ENCODE measurements at places on chromosomes 12 and 14.

GRCh38 chr12:50665609-50666008 is 98.3 kb upstream of the ATF1 start:
- DNase-seq = no peak

DNA sequence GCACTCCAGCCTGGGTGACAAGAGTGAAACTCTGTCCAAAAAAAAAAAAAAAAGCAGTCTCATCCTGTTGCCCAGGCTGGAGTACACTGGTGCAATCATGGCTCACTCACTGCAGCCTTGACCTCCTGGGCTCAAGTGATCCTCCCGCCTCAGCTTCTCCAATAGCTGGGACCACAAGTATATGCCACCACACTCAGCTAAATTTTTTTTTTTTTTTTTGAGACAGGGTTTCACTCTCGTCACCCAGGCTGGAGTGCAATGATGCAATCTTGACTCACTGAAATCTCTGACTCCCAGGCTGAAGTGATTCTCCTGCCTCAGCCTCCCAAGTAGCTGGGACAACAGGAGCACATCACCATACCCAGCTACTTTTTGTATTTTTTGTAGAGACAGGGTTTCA is 5.2 kb upstream of the CNPY2 start:
- no peak for DNase-seq

DNA sequence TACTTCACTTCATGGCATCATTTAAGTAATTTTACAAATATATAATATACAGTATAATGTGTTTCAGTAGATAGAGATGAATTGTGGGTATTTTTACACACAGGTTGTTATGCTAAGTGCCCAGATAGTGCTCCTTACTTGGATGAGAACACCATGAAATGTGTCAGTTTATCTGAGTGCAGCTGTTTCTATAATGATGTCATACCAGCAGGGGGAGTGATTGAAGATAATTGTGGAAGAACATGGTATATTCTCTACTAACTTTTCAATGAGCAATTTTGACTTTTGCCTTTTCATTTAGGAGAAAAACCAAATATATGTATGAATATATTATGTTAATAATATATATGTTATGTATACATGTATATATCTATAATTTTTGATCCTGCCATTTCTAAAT is 221.6 kb downstream of the LRRK2 start:
- peak; percentile 4 for DNase-seq

GRCh38 chr14:70955543-70956480 is 48.6 kb downstream of the PCNX1 start:
- peak; percentile 49 for DNase-seq

DNA sequence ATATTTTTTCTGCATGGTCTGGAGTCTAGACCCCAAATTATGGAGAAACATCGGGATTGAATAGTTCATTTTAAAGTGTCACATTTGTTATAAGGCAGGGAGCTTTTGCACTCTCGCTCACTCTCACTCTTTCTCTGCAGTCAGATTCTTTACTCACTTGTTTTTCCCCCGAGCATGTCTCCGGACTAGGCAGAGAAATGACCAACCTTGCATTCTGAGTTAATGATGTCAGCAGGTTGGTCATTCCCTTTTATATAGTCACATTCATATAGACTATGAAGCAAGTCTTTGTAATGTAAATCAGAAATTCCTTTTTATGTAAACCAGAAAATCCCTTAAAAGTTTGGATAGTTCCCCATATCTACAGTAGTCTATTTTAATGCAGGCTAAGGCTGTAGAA is 4.1 kb downstream of the C12orf75 start:
- no peak for DNase-seq

Measured in NCI-H1694 (cell line).